ENCODE measurements at places on chromosomes 16 and 17.

DNA sequence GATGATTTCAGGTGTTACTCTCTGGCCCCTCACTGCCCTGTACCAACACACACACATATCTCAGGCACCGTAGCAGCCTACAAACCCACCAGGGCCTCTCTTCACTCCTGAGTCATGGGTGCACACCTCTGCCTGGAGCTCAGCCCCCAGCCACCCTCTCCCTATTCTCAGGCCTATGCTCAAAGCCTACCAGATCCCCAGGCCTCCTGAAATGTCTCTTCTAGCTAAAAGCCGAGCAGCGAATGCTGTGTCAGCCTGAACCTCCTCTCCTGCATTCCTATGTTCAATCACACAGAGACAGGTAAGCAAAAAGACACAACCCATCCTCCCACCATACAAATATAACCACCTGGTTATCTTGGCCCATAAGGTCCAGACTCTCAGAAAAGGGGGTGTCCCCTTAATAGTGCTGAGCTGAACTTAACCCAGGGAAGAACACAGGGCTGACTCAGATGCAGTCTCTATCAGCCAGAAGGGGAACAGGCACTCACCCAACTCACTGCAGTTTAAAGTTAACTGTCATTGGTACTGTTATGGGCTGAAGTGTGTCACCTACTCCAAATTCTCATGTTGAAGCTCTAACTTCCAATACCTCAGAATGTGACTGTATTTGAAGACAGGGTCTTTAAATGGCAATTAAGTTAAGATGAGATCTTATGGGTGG, 62.0 kb upstream of the TEKT3 start:
- no peak for DNase-seq

GRCh38 chr16:21056396-21056795, 94.2 kb downstream of the DNAH3 start:
- DNase-seq = no peak

DNA sequence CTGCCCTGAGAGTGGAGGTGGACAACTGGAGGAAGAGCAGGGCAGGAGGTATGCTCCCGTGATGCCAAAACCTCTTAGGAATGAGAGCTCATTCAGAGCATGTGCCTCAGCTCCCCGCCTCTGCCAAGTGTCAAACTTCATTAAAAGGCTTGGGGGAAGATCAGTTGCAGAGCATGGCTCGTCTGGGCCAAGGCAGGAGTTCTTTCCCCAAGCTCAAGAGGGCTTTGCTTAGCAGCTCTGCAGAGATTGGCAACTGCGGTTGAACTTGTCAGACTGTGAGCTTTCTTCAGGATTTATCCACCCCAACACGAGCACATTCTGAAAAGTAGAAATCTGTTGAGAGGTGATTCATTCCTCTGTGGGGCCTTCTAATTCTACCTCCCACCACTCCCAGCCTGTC, 248.1 kb downstream of the HS3ST3A1 start:
- DNase-seq = no peak

GRCh38 chr17:31631766-31632165, 227.3 kb downstream of the COPRS start:
- no peak for DNase-seq

DNA sequence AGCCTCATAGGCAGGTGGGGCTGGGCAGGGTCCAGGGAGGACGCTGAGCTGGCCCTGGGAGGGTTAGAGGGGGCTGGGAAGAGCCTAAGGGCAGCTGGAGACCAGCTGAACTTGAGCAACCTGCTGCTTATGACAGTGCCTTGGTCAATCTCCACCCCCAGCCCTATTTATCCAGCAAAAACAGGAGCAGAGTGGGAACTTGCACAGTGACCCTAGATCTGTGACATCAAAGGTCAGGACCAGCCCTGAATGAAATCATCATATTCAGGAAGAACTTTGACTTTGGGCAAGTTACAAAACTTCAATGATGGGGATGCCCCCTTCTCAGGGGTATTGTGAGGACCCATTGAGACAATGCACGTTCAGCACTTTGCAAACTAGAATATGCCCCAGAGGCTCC, 9.4 kb downstream of the CD300LF start:
- no peak for DNase-seq

DNA sequence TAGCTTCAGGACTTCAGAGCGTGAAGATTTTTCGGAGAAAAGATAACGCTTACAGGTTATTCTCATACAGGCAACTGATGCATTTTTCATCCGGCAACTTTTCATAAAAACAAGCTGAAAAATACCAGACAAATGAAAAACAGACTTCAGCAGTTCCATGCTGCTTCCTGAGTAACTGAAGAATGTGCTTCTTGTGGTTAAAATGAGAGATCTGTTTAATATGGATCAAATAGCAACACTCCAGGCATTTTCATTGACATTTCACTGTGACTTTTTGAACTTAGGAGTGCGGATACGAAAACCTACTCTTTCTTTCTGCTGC, 705 bp upstream of the PITPNC1 start:
- no peak for DNase-seq

GRCh38 chr17:70238228-70238627, 68.9 kb downstream of the KCNJ2 start:
- DNase-seq = no peak

GRCh38 chr17:53950858-53951250, 128.1 kb downstream of the KIF2B start:
- DNase-seq = no peak

GRCh38 chr17:76385892-76386786, 1.7 kb downstream of the SPHK1 start:
- DNase-seq = peak; percentile 88

- no peak for DNase-seq
Measured at GRCh38 chr17:39966771-39967170, 4.0 kb downstream of the GSDMA start.

DNA sequence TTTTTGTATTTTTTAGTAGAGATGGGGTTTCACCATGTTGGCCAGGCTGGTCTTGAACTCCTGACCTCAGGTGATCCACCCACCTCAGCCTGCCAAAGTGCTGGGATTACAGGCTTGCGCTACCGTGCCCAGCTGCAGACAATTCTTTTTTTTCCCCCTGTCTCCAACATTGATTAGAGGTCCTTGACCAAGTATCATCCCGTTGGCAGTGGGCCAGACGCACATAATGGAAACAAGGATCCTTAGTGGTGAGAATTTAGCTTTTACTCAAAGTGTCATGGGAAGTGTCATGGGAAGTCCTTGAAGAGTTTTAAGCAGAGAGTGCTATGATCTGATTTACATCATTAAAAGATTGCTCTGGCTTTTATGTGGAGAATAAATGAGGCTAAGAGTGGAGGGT, 2.1 kb upstream of the FBXO47 start:
- DNase-seq = no peak

DNA sequence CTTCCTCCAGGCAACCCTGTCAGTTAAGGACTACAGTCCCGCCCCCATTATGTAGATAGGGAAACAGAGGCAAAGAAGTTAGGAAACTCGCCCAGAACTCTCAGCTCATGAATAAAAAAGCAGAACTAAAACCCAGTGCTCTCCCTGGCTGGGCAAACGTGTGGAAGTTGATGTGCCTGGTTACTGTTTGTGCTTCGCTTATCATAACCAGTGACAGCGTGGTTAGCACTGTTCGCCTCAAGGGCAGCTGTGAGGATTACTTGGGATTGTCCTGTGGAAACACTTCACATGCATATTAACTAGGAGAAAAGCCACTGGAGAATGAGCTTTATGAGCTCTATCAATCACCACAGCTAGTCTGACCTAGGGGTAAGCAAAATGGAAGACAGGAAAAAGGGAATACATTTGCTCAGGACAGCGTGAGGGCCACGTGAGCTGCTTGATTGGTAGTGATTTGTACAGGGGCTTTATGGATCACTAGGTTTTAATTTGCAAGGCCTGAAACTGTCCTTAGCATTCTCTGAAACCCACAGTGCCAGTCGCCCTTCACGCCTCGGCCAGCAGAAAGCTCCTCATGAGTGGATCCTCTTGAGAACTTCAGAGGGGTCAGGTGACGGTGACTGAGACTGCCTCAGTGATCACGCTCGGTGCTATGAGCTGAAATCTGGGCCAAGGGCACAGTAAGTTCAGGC, 19.9 kb downstream of the CYB5D2 start:
- no peak for DNase-seq

Measured in activated T-cell treated with anti-CD3 and anti-CD28 coated beads, Interleukin-2, amount 50 U/mL, for 24 hours (primary cell).